ENCODE measurements at places on chromosomes 1 and 21. TPM values are rescaled to one million over a fixed set of nuclear protein-coding genes. Genes with fewer than 3 reads are reported as not detected.

DNA sequence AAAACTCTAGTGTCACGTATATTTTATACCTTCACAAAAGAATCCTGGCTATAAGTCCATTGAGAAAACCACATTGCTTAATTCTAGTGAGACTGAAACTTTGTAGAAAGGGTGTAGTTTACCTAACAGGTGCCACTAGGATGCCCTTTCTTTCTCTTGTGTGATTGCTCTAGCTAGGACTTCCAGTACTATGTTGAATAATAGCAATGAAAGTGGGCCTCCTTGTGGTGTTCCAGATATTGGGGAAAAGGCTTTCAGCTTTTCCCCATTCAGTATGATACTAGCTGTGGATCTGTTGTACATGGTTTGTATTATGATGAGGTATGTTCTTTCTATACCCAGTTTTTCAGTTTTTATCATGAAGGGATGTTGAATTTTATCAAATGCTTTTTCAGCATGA is 39.7 kb upstream of the CHODL start:
- DNase-seq, result no peak

Gene CD5L
- total RNA-seq, result not detected

DNA sequence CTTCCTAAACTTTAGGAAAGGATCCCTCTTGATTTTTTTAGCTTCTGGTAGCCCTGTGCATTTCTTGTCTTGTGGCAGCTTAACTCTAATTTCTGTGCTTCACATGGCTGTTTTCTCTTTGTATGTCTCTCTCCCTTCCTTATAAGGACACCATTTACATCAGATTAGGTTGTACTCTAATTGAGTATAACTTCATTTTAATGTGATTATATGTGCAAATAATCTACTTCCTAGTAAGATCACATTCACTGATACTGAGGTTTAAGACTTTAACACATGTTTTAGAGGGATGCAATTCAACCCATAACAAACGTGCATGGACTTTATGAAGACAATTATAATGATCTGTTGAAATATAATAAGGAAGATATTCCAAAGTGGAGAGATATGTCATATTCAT is 46.7 kb downstream of the RGS4 start:
- no peak for DNase-seq

GRCh38 chr1:200968469-200969410 is 54.8 kb downstream of the KIF21B start:
- DNase-seq, result no peak

- no peak for DNase-seq
Observed at GRCh38 chr1:25825605-25826004, 5.9 kb downstream of the MTFR1L start.

- no peak for DNase-seq
Observed at GRCh38 chr1:76005765-76006164, 68.8 kb upstream of the ST6GALNAC3 start.

GRCh38 chr1:24199291-24199900 is 12.3 kb upstream of the IFNLR1 start:
- DNase-seq, result peak; percentile 67

DNA sequence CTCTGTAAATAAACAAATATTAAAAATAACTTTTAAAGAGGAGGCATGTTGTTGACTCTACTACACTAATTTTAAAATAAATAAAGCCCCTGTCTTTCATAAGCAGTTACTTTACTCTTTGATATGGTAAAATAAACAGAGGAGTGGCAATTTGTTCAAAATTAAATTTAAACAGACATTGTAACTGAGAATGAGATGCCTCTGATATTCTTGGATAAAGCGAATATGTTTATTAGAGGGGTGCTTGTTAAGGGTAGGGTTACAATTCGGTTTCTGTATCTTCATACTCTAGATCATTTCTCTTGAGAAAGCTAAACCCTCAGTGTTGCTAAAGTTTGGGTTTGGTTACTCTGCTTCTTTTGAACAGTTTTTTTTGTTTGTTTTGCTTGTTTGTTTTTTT is 19.6 kb downstream of the LPAR3 start:
- DNase-seq, result no peak

DNA sequence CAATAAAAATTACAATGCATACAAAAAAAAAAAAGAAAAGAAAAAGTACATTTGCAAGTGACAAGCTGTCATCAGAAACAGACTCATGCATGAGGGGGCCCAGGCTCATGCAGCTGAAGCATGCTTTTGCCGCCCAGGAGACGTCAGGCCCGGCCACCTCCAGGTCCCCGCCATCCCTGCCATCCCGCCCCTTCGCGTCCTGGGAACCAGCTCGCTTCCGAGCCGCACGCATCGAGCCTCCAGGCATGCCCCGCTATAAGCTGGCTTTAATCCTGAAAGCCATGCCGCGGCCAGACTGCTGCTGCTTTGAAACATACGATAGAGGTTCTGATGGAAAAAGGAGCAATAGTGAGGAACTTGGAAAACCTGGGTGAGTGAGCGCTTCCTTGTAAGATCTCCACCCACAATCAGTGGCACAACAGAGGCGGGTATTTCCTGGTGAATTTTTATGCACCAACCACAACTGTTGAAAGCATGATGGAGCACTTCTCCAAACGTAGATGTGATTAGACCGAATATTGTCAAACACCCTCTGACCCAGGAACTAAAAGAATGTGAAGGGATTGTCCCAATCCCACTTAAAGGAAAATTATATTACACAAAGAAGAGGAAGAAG is 113.7 kb downstream of the FAF1 start:
- DNase-seq, result no peak

GRCh38 chr1:95007687-95008086 is 65.1 kb downstream of the ALG14 start:
- no peak for DNase-seq

Gene NTPCR
- 101 TPM for total RNA-seq

Gene CD160
- not detected for total RNA-seq

Gene FHAD1
- total RNA-seq, result 89.1 TPM

Gene FRRS1
- 8.7 TPM for total RNA-seq

Gene IL19
- total RNA-seq, result not detected

GRCh38 chr1:22711591-22712501 is 1.2 kb downstream of the EPHB2 start:
- no peak for DNase-seq

DNA sequence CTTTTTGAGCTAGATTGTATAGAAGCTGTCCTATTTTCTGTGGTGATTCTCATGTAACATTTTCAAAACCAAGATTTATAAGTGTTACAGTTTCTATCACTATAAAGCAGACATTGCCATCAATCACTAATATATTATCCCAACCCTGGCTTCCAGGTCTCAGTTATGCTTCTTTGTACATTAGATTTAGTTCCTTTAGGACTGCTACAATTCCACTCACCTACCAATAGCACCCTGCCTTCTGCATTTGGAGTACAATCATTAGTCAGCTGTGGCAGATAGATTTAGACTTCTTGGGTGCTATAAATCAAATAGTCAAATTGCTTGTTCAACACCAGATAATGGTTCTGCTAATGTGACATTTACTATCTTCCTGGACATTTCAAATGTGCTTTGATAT is 281.6 kb downstream of the BRINP3 start:
- no peak for DNase-seq

DNA sequence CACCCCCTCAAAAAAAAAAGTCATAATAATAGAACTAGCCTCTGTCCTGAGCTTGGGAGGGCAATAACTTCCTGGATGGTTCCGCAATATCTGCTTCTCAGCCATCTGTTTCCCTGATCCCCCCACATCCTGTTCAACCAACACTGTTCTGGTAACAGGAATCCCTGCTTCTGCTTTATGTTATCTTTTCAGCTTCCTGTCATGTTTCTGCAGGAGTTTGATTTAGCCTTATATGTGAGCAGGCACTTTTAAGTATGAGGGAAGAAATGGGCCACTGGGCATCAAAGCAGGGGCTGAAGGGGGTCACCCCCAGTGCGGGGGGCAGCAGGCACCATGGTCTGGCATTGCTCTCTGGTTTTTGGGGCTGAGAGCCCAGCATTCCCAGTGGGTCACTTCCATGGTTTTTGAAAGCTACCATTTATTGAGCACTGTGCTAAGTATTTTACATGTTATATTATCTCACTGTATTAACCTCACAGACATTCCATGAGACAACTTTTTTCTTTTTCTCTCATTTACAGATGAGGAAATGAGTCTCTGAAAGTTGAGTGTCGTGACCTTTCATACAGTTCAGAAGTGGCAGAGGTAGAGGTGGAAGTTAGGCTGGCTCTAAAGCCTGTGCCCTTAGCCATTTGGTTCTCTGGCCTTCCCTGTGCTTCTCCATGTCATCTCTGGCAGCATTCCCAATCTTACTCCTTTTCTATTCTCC is 61.9 kb downstream of the DNTTIP2 start:
- no peak for DNase-seq

GRCh38 chr1:150281758-150282557 is at the start of gene CIART:
TSS of gene CIART (plus strand) at chr1:150282554. CDS start at chr1:150283268, 714 bp downstream.
- DNase-seq, result peak; percentile 82

Measured in NCI-H460 (cell line).